ENCODE measurements at places on chromosomes 2 and 18.

GRCh38 chr2:177241711-177242120, 22.8 kb downstream of the NFE2L2 start:
- no peak for DNase-seq

DNA sequence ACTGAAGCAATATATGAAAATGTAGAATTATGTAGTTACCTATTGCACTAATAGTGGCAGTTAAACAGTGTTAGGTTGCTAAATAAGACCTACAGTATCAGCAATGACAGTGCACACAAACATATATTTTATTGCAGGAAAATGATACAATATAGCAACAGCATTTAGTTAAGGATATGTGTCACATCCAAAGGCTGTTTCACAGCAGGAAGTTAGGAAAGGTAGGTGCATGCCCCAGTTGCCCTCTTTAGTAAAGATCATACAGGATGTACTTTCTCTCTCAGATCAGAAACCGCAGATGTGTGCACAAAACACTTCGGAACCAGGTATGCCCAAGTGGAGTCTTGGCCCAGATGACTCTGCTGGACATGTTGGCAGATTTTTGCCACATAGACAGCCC, 444.1 kb downstream of the XIRP2 start:
- DNase-seq: no peak

- DNase-seq: no peak
These were observed 83.5 kb downstream of the LDLRAD4 start for GRCh38 chr18:13302040-13302439.

DNA sequence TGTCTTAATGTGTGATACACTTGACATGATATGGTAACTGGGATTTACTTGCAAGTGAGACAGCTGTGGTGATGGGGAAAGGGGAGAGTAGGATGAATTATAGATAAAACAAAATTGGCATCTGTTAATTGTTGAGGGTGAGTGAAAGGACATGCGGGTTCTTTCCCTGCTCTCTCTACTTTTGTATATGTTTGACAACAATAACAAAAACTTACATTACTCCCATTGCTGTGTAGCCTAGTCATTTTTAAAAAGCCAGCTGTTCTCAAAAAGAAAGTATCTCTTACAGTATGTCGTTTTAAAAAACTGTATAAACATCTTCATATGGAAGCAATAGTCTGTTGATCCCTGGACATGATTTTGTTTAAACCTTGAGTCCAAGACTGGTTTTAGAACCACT, 117.6 kb downstream of the MYO1B start:
- DNase-seq: no peak
